SW480 (cell line): ENCODE measurements at places on chromosomes 3 and 15.

- DNase-seq, result no peak
Observed at GRCh38 chr3:100879195-100879810, 113.9 kb downstream of the ABI3BP start.

DNA sequence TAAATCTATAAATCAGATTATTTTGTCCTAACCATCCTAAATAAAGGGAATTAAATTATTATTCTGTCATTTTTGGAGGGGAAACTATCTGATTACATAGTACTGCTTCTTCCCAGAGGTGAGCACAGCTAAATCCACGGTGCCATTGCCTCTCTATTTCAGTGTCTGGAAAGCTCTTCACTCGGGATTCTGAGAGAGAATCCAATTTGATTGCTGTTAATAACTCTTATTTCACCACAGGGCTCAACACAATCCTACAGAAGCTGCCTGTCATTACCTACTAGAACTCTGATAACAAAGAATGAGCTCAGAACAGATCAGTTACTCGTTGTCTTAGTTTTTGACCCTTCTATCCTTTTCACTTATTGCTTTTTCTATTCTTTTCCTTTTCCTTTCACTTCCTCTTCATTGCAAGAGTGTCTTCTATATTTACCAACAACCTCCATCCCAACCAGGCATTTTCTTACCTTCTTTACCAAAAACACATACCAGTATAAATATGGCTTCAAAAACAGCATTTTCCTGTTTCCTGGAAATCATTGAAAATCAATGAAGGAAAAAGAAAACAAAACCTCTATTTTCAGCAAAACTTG lies 30.4 kb downstream of the OXNAD1 start:
- no peak for DNase-seq

DNA sequence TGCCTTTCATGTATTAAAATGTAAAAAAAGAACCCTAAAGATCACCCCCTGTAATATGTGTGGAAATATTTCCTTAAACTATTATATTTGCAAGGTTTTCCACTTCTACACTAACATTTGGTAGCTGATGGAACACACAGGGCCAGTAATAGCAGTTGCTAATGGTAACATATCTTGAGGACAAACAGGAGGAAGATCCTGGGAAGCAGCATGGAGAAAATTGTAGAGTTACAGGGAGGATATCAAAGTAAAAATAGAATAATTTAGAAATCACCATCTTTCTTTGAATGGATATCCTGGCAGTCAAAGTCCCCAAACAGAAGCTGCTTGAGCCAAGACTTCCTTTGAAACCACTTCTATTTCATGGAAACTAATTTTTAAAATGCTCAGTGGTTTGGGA lies 29.5 kb upstream of the OSTN start:
- no peak for DNase-seq

DNA sequence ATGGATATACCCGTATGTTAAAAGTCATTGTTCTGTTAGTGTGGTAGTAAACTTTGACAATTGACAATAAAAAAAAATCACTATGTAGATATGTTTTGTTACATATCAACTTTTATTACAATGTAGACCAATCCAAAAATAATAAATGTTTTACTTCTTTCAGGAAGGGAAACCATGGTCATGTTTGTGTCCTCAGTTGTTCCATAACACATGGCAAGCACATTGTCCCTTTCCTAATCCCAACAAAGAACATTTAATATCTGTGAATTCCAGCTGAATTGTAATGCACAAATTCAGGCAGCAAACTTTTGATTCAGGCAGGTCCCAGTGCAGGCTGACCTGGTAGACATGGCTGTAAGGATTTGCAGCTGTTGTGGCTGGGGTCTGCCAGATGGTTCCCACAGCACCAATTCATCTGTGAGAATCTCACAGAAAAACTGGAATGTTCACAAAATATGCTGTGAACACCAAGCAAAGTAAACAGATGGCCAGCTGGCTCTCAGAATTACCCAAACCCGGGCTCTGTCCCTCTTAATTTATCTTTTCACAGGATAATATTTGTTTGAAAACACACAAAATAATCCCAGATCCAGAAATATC lies 1.9 kb upstream of the SPG21 start:
- no peak for DNase-seq

DNA sequence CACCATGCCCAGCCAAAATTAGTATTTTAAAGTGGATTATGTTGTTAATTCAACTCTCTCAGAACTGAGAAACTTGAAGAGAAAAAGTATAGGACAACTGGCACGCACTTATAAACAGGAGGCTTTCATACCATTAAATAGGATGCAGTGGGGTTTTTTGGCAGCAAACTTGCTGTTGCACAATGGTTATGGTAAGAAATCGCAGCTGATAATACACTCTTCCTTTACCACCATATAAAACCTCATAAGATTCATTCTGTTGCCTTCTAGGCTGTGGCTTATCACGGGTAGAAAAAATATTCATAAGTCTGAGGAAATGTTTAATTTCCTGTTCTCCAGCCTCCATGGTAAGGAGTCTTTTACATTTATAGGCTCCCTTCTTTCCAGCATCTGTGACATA lies 95.3 kb downstream of the TMCO5A start:
- no peak for DNase-seq

DNA sequence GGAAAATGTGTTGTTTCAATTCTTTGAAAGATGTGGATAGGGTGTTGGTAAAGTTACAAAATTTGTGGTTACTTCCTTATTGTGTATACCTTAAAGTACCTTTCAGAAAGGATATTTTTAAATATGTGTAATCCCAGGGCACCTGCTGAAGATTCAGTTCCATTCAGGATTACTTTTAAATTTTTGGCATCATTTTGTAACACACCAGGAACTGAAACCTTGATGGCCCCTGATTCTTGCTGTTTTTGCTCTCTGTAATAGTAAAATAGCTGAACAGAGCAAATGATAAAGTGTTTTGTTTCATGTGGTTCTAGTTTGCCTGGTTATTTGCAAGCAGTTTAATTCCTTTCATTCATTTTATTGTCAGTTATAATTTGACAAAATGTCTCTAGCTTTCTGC lies 160.9 kb downstream of the KLHL25 start:
- DNase-seq, result no peak

- DNase-seq, result no peak
Observed at GRCh38 chr3:23867400-23867799, 49.4 kb downstream of the NKIRAS1 start.

GRCh38 chr3:102398176-102398575 lies 36.6 kb upstream of the ZPLD1 start:
- DNase-seq, result no peak

- no peak for DNase-seq
Observed at GRCh38 chr3:148694116-148694515, 3.6 kb upstream of the AGTR1 start.

DNA sequence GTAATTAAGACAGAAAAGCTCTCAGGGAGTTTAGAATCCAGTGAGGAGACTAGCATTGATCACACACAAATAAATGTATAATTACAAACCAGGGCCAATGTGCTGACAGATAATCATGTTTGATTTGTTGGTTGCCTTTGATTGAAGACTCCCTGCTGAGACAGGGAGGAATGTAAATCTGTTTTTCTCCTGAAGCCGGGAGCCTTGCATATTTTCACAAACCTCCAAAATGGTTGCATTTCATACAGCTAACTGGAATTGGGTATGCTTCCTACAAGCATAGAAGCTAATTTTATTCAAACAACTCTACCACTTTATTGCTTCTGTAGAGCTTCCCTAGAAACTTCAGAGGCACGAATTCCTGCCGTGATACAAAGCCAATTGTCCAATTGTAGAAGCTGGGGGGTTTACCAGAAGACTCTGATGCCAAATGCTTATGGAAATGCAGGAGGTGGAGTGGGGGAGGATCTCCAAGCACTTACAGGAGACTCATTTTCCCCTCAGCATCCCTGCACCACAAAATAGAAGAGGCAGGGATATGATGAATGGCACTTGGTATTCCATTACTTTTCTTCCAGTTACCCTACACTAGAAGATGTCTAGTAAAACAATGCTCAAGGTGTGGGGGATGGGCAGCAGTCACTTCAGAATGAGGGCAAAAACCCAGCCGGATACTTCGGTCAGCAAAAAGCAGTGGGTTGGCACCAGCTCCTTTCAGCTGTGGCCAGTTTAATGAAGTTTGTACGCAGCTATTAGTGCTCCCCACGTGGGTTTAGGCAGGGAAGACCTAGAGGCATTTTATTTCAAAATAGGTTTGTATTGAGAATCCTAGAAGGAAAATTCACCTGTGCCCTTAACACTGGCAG lies 11.4 kb upstream of the MEX3B start:
- DNase-seq, result no peak

- DNase-seq, result no peak
Observed at GRCh38 chr15:77866596-77867125, 210.8 kb downstream of the TBC1D2B start.

- DNase-seq, result no peak
Observed at GRCh38 chr3:140438736-140439470, 239.0 kb upstream of the TRIM42 start.

DNA sequence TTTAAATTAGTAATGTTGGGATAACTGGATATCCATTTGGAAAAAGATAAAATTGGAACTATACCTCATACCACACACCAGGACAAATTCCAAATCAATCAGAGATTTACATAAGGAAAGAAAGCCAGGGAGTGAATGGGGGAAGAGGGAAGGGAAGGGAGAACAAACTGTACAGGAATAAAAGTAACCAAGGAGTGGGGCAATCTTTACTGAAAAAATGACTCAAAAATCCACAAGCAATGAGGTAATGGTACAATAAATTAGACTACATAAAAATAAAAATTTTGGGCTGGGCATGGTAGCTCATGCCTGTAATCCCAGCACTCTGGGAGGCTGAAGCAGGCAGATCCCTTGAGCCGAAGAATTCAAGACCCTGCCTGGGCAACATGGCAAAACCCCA lies 82.6 kb downstream of the MLH1 start:
- DNase-seq, result no peak

- no peak for DNase-seq
Observed at GRCh38 chr3:160471892-160472291, 22.3 kb upstream of the TRIM59 start.

DNA sequence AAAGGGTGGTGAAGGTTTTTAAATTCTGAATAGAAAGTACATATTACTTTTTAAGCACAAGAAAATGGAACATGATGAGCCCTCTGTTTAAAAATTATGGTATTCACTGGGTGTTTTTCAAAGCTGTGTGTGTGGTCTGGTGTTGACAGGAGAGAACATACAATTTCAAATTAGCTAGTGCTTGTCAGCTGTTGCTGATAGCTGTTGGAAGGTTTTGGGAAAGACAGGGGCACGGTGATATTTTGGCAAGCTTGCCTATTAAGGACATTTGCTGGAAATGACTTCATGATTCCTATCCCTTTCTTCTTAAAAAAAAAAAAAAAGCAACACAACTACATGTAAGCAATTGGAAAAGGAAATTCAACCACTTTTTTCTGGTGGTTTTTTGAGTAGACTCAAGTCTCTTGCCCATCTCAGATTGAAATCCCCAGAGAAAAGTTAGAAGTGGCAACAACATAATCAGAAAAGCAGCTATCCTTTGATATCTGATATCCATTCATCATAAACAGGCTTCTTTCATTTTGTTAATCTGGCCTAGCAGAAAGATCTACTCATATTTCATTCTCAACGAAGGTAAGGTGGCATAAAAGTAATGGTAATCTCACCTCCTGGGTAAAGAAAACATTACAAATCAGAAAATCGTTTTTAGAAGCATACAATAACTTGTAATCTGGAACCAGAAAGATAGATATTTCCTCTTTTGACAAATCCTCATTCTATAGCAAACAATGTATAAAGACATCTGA lies 130.0 kb downstream of the RBMS3 start:
- no peak for DNase-seq

DNA sequence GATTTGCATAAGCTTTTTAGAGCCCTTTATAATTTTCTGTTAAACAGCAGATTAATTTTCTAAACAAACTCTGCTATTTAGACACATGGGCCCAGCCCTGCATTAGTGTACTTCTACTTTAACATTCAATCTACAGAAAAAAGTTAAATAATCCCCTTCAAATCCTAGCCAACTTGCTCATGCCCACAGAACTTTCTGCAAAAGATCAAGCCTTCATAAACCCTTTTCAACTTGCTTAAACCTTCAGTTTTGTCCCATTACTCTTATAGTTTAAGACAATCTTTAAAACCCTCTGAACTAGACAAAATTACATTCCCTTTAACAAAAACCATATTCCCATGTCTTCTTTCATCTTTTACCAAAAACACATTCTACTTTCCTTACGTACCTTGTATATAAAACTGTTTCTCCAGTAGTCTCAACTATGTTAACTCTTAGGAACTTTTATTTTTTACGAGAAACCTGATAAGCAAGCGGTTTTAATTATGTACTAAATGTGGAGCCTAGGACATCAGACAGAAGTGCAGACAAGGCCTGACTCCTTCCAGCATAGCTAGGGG lies 25.2 kb upstream of the ADGRG7 start:
- no peak for DNase-seq

DNA sequence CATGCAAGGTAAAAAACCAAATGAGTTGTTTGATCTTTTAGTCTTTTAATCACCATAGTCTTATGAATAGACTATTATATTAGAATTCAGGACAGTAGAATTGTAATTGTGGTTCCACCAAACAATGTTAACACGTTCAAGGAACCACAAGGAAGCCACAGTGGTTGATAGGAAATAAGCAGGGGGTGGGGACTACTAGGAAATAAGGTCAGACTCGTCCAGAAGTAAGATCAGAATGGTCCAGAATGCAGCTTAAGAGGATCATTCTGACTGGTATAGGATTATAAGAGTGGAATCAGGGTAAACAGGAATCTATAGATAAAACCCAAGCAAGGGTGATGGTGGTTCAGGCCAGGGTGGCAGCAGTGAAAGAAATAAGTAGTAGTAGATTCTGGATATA lies 7.5 kb downstream of the MYNN start:
- no peak for DNase-seq

DNA sequence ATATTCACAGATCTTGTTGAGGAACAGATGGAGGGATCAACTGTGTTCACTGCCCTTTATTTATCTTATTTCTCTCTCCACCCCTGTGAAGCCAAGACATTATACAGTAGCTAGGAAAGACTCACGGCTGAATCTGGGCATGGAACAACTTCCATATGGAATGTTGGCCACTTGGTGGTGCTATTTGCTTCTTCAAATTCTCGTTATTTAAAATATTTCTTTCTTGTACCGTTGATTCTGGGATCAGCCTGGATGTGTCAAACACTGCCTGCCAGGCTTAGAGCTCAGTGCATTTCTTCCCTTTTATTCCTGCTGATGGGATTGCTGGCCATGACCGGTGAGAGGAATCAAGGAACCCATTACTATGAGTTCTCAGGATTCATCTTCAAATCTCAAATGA lies 17.5 kb upstream of the GASK1A start:
- DNase-seq, result peak; percentile 65

- no peak for DNase-seq
Observed at GRCh38 chr15:66452971-66453580, 44.5 kb downstream of the SNAPC5 start.

DNA sequence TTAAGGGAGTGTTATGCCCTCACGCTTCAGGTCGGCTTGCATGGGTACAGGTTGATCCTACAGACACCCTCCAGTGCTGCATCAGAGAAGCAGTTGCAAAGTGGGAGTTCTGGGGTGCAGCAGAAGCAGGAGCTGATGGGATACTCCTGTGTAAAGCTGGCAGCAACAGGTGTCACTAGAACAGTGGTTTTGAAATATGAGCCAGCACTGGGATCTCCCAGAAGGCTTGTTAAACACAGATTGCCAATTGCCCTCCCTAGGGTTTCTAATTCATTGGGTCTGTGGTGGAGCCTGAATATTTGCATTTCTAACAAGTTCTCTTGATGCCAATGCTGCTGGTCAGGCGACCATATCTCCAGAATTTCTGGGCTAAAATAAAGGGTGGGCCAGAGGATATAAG lies 350.4 kb downstream of the CLSTN2 start:
- DNase-seq, result peak; percentile 35

GRCh38 chr3:66492071-66492470 lies 8.8 kb downstream of the LRIG1 start:
- no peak for DNase-seq
